ENCODE measurements at places on chromosomes 3 and 15. TPM values are rescaled to one million over a fixed set of nuclear protein-coding genes. Genes with fewer than 3 reads are reported as not detected.

- no peak for DNase-seq
These were observed 30.8 kb downstream of the MUC20 start for GRCh38 chr3:195751560-195751959.

DNA sequence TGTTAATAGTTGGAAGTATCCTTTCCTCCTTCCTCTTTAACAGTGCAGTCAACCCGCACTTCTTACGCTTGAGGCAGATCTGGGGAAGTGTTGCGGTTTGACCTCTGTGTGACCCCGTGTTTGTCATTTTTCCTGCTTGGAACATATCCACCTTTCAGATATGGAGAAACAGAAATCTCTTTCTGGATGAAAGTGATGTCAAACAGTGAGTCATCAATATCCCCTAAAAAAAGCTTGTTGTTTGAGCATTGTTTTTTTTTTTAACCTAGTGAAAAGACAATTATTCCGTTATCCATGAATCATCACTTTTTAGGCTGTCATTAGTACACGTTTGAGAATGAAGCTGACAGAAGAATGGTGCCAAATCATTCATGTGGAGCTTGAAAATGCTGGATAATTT is 293.7 kb downstream of the ARPP21 start:
- no peak for DNase-seq

GRCh38 chr3:108780235-108780634 is 23.0 kb upstream of the RETNLB start:
- DNase-seq = no peak

- no peak for DNase-seq
These were observed 133.5 kb upstream of the THBS1 start for GRCh38 chr15:39447346-39447745.

DNA sequence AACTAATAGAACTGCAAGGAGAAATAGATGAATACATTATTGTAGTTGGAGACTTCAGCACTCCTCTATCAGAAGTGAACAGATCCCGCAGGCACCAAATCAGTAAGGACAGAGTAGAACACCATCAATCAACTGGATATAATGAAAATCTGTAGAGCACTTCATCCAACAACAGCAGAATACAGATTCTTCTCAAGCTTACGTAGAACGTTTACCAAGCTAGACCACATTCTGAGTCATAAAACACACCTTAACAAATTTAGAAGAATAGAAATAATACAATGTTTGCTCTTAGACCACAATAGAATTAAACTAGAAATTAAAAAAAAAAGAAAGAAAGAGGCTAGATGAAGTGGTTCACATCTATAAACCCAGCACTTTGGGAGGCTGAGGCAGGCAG is 70.7 kb upstream of the NEDD4 start:
- DNase-seq = no peak

- DNase-seq = no peak
These were observed 64.6 kb downstream of the CYP11A1 start for GRCh38 chr15:74302821-74303359.

- no peak for DNase-seq
These were observed 29.1 kb upstream of the MAN2C1 start for GRCh38 chr15:75397494-75397893.

- DNase-seq = no peak
These were observed 11.9 kb downstream of the POMGNT2 start for GRCh38 chr3:43093974-43094373.

- no peak for DNase-seq
These were observed 258.4 kb upstream of the AGTR1 start for GRCh38 chr3:148439254-148439822.

GRCh38 chr3:41681479-41681878 is 280.4 kb downstream of the ULK4 start:
- DNase-seq = no peak

DNA sequence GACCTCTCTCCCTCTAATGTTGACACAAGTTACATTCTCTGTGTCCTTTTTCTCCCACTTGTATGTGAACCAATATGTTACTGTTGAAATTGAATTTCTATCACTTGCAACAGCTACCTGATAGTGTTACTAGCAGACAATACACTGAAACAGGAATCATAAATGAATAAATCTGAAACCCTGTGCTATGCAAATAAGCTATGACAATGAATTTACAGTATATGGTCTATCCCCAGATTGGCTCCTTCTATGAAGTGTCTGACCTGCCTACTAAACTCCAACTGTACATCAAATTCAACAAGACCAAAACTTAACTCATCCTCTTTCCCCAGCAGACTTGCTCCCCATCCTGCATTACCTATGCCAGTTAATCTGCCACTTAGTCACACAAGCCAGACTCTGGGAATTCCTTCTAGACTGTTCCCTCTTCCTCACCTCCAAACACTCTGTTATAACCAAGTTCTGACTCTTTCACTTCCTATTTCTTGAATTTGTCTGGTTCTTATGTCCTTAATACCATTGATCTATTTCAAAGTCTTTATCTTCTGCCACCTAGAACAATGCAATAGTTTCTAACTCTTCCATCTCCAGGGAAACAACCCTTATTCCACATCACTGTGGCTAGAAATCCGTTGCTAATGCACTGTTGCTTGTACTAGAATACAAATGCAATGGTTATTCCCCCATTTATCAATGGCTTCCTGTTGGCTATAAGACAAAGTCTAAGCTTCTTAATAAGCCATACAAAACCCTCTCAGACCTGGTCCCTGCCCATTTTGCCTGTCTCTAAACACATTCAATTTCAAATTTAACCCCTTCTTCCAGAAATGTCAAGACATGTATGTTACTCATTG is 13.4 kb upstream of the ZNF639 start:
- DNase-seq = no peak

DNA sequence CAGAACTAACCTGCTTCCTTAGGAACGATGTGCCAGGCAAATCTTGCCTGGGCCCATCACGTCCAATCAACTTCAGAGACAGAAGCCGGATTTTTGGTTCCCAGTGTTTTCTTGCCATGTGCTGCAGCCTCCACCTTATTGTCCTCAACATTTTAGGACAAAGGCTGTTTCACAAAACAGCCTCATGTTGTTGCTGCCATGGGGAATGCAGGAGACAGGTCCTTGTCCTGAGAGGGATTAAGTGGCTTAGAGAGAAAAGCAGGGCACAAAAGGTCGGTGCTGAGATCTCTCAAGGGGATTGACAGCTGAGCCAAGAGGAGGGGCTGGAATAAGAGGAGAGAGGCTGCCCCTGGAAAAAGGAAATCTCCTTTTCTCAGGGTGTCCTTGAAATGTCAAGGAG is 11.3 kb upstream of the NMNAT3 start:
- DNase-seq = no peak

DNA sequence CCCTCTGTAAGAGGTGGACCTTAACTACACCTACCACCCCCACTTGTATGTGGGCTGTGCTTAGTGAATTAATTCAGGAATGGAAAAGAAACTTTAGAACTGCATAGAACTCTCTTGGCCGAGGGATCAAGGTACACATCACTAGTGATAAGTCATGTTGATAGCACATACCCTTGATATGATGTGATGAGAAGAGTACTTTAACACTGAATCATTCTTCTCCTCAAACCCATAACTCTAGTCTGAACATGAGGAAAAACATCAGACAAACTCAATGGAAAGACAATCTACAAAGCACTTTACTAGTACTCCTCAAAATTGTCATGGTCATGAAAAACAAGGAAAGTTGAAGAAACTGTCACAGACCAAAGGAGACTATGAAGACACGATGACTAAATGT is 87.6 kb downstream of the P2RY1 start:
- DNase-seq = no peak

- DNase-seq = no peak
These were observed 10.9 kb downstream of the MCTP2 start for GRCh38 chr15:94242257-94242656.

DNA sequence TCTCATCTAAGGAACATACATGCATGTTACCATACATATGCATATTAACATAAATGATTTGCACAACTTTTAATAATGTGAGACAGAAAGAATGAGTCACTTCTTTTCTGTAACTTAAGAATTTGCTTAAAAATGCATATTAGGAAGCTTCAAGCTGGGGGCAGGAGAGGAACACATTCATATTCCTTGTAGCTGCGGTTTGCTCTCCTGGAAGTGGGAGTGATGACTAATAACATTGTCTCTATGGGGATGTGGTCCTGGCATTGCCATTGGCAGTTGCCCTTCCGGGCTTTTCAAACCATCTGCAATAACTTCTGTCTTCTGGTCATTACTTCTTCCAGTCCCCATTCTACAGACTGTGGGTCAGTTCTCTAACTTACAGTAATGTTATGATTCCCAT is 15.6 kb downstream of the CHST2 start:
- DNase-seq = no peak

DNA sequence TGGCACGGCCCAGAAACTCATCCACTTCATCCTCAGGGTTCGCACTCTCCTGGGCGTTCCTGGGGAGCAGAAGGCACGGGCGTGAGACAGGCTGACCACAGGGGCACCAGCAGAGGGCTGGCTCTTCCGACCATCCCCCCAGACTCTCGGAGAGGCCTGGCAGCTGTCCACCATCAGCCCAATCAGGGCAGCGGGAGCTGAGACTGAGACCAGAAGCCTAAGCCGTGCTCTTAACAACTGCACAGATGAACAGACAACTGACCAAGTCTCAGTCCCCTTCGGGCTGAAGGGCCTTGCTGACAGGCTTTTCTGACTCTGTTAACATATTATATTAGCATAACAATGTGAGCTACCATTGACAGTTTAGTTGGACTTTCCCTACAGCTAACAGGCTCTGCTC is 118.0 kb downstream of the SEC22A start:
- no peak for DNase-seq

DNA sequence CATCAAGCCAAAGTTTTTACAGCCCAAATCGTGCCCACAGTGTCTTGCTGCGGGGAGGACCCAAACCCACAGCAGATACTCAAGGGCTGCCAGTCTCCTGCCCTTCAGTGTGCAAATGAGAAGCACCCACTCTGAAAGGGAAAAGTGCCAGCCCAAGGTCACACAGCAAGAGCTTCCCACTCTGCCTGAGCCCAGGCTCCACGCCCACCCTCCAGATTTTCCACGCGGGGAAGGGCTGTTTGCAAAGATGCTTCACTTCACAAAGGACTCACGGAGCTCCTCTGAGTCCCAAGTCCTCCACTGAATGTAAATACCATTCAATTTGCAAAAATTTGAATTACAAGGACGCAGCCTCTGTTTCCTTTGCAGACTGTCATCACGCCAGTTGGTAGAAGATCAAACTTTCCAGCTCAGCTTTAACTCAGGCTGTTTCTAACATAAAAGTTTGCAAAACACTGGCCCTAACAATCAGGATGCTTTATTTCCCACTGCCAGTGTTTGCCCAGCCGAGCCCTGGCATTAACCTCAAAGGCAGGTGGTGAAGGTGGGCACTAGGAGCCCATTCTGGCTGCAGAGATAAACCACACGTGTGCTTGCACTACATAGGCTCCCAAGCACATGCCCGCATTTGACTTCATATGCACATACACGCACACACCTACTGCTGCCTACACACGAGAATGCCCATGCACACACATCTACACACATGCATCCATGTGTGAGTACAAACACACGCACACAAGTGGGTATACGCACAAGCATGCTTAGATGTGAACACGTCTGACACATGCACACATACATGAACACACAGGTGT is 7.6 kb downstream of the CACNA2D2 start:
- DNase-seq = no peak

DNA sequence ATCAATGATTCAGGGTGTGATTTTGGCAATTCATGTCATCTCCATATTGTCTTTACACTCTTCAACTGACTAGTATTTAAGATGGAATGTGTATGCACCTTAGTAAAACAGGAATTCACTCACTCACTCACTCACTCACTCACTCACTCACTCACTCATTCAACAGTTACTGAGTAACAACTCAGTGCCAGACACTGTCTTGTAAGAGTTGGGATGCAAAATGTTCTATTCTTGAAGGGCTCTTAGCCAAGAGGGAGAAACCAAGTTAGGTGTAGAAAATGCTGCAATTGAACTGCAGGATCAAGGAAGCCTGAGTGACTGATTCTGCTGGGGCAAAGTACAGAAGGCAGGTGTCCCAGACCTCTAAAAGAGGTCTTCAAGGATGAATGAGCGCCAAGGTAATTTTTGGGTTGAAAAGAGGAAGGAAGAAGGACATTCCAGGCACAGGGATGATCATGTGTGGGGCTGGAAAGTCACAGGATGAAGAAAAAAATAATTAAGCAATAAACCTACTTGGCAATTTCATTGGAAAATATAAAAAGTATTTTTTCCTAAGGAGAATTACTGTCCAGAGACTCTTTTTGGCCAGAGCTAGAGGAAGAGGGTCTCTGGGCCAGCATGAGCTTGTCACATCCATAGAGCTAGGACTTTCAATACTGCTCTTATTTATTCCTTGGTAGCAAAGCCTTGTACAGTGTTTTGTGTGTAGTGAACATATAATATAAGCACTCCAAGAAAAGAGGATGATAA is 58.9 kb upstream of the ETV5 start:
- DNase-seq = no peak

- DNase-seq = no peak
These were observed 608.1 kb upstream of the UBE2E2 start for GRCh38 chr3:22594990-22595389.

GRCh38 chr3:43689766-43690399 is 855 bp upstream of the ABHD5 start:
- no peak for DNase-seq

GRCh38 chr3:57079474-57079831 is 19.0 kb downstream of the SPATA12 start:
- no peak for DNase-seq

DNA sequence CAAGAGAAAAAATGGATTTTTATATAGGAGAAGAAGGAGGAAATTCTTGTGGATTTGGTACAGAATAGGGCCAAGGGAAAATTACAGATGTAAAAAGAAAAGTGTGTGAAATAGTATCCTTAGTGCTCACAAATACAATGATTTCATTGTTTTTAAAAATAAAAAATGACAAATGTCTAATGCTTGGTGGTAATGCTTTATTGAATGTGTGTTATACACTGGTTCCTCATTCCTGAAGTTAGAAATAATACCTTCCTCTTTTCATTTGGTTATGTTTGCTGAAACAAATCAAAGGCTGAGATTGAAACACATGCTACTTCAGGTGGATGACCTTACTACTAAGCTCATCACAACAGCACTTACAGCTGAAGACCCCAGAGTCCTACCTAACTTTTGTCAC is 37.7 kb upstream of the CCR2 start:
- no peak for DNase-seq

- DNase-seq = no peak
These were observed 98.9 kb upstream of the PIAS1 start for GRCh38 chr15:67955252-67955651.

Gene NR2F2
- 31.8 TPM for total RNA-seq

Gene LRTM1
- total RNA-seq = not detected

Gene CIAO2A
- total RNA-seq = 24.4 TPM

Gene SYNPR
- total RNA-seq = not detected

Gene CCDC51
- 5.9 TPM for total RNA-seq

Gene HIGD2B
- total RNA-seq = not detected

Gene ECE2
- total RNA-seq = not detected

Gene HAPLN3
- 111 TPM for total RNA-seq

Gene PLSCR4
- 115 TPM for total RNA-seq

Gene FBXW12
- total RNA-seq = not detected
